ENCODE measurements at places on chromosomes 7 and 10.

DNA sequence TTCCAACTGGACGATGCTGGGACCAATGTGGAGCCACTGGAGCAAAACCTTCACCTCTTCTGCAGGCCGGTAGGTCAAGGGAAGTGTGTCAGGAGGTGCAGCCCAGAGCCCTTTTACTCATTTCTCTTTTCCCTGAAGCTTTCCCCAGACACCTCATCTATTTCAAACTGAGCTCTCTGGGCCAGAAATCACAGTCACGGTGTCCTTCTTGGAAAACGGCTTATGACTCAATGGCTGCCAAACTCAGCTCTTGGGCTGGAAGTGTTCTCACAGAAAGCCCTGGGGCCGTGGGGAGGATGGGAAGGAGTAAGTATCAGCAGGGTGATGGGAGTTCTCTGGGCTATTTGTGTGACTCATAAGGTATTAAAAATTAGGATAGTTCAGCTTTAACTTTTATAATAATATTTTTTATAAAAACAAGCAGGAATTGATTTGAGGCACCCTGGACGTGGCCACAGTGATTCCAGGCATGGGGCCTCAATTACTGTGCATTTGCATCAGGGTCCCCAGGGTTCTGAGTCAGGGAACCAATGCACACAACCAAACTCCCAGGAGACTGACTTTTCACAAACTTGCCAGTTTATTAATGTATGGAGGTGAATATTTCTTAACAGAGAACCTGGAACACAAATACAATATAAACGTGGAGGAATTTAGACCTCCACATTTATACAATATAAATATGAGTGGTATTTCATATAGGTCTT lies 187.4 kb upstream of the TMEM72 start:
- DNase-seq, result no peak

DNA sequence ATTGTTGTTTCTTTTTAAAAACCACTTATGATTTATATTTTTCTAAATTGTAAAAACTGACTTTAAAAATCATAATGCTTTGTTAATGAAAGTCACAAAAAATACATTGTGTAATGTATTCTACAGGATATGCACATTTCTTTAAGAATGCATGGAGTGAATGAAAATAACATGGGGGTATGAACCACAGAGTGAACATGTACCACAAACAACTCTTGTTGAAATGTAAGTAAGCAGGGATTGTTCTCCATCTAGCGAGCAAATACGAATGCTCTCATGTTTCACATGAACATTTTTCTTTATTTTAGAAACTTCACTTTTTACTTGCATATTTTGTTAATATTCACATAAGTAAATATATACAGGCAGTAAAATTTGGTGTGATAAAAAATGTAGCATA lies 35.6 kb upstream of the LAMB4 start:
- DNase-seq, result no peak

GRCh38 chr7:151886783-151887182 lies 9.9 kb upstream of the PRKAG2 start:
- no peak for DNase-seq

DNA sequence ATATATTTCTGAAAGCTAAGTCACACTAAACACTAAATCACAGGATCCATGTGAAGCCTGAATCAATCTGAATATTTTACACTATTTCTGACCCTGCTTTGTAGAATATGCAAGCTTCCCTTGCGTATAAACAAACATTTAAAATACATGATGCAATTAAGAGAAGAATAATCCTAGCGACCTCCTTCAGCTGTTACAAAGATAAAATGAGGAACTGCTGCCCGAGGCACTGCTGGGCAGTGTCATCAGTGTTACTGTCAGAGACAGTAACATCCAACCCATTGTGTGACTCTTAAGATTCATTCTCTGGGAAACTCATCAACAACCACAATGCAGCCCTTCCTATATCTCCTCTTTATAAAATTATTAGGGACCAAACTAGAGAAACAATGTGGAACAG lies 61.6 kb downstream of the COBL start:
- no peak for DNase-seq

GRCh38 chr10:114379631-114380041 lies 24.7 kb downstream of the AFAP1L2 start:
- DNase-seq, result no peak

- DNase-seq, result peak; percentile 43
Measured at GRCh38 chr7:28037220-28038010, 143.2 kb downstream of the JAZF1 start.

- DNase-seq, result no peak
Measured at GRCh38 chr10:100350914-100351485, 4.0 kb downstream of the SCD start.

- DNase-seq, result peak; percentile 42
Measured at GRCh38 chr10:95820363-95820762, 64.4 kb downstream of the ENTPD1 start.

- DNase-seq, result no peak
Measured at GRCh38 chr7:114851406-114852061, 70.4 kb upstream of the MDFIC start.

- no peak for DNase-seq
Measured at GRCh38 chr7:2358968-2359527, 4.4 kb downstream of the EIF3B start.

- peak; percentile 61 for DNase-seq
Measured at GRCh38 chr10:119396008-119396708, 146.4 kb downstream of the RGS10 start.

- no peak for DNase-seq
Measured at GRCh38 chr10:19922236-19922963, 106.2 kb downstream of the PLXDC2 start.

DNA sequence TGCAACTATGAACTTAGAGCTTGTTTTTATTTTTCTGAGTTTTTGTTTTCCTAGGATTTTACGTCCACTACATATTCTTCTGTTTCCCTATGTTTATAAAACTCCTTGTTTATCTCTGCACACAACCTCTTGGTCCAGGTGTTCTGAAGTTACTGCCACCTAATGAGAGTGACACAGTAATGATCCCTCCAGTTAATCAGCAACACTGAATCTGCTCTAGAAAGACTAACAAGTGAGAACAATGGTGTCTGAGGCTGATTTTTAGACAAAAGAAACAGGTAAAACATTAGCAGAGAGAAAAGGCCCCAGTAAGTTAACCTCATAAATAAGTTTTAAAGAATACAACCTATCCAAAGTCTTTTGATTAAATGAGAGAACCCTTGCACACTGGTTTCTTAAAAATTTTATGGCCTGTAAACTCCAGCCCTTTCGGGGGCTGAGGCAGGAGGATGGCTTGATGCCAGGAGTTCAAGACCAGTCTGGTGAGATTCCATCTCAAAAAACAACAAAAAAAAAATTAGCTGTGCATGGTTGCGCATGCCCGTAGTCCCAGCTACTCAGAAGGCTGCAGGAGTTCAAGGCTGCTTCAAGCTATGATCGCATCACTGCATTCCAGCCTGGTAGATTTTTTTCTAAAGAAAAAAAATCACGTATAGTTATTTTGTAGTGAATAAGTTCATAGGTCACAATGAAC lies 397.6 kb downstream of the MAGI2 start:
- no peak for DNase-seq

- no peak for DNase-seq
Measured at GRCh38 chr10:20405050-20405449, 492.1 kb downstream of the NEBL start.
